ENCODE measurements at places on chromosomes 1 and 21.
A peak's percentile ranks its signal among the peaks of the same experiment; 100 is the strongest.

DNA sequence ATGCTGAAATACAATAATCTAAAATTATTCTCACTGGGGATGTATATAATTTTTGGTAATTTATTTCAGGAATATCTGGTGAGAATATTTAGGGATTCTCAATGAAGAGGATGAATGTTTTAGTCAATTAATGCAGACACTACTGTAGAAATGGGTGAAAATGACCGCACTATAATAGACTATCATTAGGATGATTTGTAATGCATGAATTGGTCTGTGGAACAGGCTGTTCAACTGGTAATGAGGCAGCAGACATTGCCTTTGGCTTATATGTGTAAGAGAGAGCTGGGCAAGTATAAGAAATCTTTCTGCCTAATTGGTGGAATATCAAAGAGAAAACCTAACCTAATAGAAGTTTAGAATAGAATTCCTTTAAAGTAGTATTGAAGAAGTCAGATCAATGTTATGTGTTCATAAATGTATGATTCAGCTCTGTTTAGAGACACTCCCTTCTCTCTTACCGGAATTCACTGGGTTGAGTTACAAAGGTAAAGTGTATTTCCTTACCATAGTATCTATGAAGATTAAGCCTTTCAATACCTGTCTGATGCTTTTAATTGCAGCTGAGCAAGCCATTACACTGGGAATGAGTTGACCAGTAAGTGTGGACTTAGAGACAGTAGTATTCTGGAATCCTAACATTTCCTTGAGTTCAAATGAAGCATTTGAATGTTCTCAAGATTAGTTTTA lies 274.5 kb downstream of the S1PR1 start:
- DNase-seq = no peak

- no peak for DNase-seq
These were observed 42.4 kb downstream of the PEX14 start for GRCh38 chr1:10516925-10517676.

- peak; percentile 93 for DNase-seq
These were observed 509 bp downstream of the PIK3R3 start for GRCh38 chr1:46131712-46132528.

- DNase-seq = peak; percentile 26
These were observed 2.5 kb downstream of the ATP1B1 start for GRCh38 chr1:169108863-169109560.

GRCh38 chr21:35138665-35139381 lies 89.7 kb upstream of the RUNX1 start:
- DNase-seq = no peak

DNA sequence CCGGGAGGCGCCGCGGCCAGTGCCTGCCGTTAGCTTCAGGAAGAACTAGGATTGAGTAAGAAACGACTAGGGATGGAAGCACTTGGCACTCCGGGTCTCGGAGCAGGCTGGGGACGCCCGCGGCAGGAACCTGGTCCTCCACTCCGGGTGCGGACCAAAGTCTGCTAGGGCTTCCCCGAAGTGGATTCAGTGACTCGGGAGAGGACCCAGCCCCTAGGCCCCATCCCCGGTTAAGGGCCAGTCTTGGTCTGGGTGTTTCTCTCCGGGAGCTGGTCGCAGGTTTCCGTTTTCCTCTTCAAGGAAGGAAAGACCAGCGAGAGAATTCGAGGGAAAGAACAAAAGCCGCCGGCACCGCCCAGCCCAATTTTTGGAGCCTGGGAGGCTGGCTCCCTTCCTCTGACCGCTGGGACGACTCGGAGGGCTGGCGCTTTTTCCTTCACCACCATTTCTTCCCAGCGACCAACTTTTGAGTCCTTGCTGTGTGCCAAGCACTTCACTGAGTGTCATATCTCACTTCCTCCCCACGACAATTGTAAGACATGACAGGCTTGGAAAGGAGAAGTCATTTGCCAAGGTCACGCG lies 16.8 kb upstream of the STMN1 start:
- DNase-seq = peak; percentile 85

DNA sequence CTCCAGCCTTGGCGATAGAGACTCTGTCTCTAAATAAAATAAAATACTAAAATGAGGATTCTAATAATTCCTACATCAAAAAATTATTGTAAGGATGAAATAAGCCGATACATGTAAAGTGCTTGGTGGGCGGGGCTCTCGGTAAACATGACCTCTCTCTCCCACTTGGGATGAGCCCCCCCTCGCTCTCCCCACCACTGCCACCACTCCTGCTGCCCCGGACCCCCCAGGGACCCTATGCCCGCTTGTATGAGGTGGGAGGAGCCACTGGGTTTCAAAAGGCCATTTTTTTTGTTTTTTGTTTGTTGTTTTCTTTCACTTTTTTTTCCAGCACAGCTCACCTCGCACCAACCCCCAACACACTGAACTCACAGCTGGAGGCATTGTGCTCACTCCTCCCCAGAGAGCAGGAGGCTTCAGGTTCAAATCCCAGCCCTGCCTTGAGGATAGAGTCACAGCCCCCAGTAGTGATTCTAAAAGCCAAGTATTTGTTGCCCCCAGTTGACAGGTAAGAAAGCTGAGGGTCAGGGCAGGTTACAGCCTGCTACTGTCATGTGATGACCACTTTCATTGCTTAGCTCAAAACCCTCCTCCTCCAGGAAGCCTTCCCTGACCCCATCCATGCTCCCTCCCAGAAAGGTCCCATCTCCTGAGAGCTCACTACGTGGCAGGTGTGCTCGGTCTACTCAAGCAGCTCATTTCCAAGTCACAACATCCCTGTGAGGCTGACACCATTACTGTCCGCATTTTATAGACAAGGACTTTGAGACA lies 4.2 kb downstream of the SDC3 start:
- no peak for DNase-seq

GRCh38 chr1:86416343-86416742 lies 7.6 kb upstream of the CLCA2 start:
- DNase-seq = no peak

DNA sequence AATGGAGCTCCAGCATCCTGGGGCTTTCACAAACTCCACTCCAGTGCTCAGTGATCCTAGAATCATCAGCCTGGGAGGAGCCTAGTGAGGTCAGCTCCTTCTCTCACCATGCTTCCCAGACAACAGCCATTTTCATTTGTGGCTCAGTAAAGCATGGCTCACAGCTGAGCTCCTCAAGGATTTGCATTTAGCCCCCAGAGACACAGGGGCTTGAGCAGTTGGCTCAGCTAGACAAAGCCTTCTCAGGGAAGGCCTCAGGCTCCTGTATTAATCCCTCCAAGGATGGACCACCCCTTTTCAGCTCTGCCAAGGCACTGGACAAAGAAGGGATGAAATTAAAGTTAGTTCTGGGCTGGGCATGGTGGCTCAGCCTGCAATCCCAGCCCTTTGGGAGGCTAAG lies 39.5 kb downstream of the ERI3 start:
- DNase-seq = no peak

DNA sequence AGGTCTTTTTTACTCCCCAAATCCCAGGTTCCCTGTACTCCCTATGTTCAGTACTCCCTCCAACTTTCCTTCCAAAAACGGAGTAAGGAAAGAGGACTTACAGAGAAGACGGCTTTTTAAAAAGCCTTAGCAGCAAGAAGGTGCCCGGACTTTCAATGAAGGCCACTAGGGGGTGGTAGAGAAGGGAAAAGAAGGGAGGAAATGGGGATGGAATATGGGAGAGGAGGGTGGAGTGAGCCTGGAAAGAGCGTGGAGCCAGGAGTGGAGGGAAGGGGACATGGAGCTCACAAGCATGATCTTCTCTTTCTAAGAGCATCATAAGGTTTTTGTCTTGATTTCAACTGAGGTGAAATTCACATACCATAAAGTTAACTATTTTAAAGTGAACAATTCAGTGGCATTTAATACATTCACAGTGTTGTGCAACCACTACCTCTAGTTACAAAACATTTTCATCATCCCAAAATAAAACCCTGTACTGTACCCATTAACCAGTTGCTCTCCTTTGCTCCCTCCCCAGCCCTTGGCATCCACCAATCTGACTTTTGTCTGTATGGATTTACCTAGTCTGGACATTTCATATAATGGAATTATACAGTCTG lies 129.9 kb downstream of the ZNF281 start:
- no peak for DNase-seq

- DNase-seq = peak; percentile 51
These were observed 18.7 kb upstream of the AK2 start for GRCh38 chr1:33055210-33056008.

- DNase-seq = no peak
These were observed 81.0 kb downstream of the HMGB4 start for GRCh38 chr1:33944846-33945245.

- DNase-seq = no peak
These were observed 2.6 kb downstream of the CTSE start for GRCh38 chr1:206021008-206021625.

DNA sequence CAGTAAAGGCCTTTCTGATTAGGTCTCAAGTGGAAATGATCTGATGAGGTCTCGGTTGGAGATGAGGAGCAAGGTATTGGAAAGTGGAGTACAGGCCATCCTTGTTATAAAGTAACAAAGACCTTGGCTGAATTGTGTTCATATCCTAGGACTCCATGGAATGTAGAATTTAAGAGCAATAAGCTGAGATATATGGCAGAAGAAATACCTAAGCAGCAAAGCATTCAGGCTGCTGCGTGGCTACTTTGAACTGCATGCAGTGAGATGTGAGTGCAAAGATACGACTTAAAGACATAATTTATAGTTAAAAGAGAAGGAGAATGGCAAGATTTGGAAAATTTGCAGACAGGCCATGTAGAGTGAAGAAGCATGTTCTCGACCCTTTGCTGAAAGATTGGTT lies 11.2 kb upstream of the XPR1 start:
- DNase-seq = no peak

GRCh38 chr1:51442198-51442597 lies 76.9 kb downstream of the EPS15 start:
- no peak for DNase-seq

DNA sequence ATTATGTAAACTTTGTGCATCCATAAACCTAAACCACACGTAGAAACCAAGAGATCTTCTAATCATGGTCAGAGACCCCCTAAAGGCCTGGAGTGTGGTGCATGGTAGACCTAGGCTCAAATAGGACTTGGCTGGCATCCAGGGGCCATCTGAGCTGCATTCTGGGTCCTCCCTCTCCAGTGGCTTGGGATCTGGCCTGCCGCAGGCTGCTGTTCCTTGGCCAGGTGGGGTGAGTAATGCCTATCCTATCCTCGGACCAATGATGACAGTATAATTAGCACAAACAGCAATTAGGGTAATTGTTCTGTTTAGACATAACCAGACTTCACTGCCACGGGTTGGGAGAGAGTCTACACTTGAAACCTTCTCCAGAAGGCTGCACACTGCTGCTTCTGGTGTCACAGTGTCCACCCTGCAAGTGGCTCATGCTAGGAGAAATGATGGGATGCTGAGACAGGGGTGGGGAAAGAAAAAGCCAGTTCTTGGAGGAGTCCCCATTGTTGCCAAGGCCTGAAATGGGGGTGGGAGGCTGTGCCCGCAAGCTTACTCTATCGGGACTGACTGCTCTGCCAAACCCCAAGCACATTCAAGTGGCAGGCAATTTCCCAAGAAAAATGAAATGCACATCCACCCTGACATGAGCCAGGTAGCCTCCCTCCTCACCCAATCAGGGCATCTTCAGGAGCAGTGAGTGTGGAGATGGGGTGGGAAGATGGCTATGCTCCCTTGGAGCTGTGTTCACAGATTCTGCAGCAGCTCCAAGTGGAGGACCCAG lies 12.5 kb upstream of the PKP1 start:
- DNase-seq = no peak

- no peak for DNase-seq
These were observed 717.9 kb upstream of the CXADR start for GRCh38 chr21:16794950-16795349.

- no peak for DNase-seq
These were observed 1.1 kb downstream of the NR5A2 start for GRCh38 chr1:200028586-200029034.

DNA sequence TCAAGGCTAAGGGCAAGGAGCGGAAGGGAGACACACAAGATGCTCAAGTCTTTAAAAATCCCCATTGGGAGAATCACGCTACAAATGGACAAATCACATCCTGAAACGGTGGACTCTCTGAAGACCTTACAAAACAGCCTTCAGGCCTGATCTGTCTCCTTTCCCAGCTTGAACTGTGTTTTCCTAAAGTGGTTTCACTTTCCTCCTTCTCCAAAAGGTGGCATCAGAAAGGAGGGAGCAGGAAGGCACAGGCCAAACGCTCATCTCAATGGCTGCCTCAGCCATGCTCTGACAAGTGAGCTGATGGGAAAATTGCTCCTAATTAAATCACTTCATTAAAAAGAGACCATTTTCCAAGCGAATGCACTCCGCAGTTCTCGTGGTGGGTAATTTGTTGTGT lies 47.7 kb downstream of the UTP25 start:
- no peak for DNase-seq

DNA sequence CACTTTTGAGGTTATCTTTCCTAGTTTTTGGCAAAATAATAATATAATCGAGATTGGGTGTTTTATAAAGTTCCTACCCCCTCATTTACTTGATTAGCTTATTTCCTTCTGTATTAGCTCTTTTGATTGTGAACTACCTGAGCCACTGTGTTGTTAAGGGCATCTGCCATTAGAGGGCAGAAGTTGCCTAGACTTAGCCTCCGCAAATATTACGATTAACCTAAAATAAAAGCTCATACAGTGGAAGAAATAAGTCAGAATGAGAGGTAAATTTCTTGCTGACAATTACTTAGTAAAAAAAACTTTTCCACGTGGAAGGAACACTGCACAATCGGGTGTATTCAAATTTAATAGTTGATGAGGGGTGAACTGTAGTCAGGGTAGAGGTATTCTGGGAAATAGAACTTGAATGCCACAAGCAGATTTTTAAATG lies 2.3 kb downstream of the H3-3A start:
- DNase-seq = peak; percentile 37

- DNase-seq = no peak
These were observed 4.6 kb upstream of the ETS2 start for GRCh38 chr21:38800924-38801744.

GRCh38 chr1:17591814-17592430 lies 52.4 kb downstream of the ARHGEF10L start:
- DNase-seq = no peak

GRCh38 chr1:97913506-97914139 lies 7.2 kb downstream of the DPYD start:
- no peak for DNase-seq

DNA sequence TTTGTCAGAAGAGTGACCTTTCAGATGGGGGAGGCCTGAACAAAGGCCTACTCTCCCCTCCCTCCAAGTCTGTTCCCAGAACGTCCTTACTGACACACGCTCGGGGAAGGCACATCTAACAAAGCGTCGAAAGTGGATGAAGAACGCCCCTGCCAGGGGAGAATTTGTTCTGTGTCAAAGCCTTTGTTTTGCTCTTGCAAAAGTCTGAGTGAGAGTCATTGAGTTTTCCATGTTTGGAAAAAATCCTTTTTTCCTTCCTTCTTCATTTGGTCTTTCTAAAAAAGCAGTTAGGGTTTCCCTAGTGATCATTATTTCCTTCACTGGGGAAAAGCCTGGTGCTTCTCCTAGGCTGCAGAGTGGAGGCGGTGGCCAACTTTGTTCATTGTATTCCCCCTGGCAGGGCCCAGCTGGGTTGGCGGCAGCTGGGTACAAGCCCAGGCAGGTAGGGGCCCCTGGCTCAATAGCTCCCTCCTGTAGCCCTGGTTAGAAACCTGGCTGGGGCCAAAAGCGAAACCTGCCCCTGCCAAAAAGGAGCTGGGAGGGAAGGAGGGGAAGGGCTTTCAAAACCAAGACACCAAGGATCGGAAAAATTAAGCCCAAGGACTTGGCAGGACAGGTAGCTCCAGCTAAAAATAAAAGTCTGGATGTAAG lies 81.1 kb downstream of the ITPKB start:
- DNase-seq = no peak

GRCh38 chr1:162663086-162663485 lies 30.8 kb downstream of the DDR2 start:
- DNase-seq = no peak

- peak; percentile 25 for DNase-seq
These were observed 5.4 kb upstream of the NEK2 start for GRCh38 chr1:211680752-211681327.
